Activated T-helper 9 cell treated with anti-CD3 and anti-CD28 coated beads, Interleukin-2, amount 50 U/mL, for 16 hours (primary cell): ENCODE measurements at places on chromosomes 6 and 20.

GRCh38 chr6:45635284-45635867, 257.6 kb upstream of the SUPT3H start:
- no peak for DNase-seq

DNA sequence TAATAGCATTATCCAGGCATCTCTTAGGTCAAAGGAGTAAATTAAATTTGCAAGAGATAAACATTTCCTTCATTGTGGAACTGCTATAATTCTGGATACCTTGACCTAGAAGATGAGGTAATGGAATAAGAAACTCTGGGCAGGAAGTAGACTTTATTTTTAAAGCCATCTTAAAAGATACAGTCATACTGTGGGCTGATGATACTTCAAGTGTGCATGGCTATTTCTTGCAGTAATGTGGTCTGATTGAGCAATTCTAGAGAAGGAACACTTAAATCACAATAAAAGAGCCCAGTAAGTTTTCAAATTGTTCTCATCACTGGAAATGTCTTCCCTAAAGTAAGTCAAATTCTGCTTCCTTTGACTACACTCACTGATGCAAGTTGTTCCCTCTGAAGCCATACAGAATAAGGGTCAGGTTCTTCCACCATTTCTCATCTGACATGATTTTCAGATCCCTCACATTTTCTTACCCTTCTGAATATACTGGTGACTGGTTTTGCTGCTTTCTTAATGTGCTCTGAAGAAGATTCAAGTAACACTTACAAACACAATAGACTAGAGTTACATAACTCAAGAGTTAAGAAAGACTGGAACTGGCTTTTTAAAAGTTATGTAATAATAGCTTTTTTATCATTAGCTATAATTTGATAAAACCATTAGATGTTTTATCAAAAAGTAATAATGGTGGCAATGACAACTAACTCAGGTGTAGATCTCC, 62.6 kb upstream of the TMEM244 start:
- DNase-seq, result no peak

DNA sequence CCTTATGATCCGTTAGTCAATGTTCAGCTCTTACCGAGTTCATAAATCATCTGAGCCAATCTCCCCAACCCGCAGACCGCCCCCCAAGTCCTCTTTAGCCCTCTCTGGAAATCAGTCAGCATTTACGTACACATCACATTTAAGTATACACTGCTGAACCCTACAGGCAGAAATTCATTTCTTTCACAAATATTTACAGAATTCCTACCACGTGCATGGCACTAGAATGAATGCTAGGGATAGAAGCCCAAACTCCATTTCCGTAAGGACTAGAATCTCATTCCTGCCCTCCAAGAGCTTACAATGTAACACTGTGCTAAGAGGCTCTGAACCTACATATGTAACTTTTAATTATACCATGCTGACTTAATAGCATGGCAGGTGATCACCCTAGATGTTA, 1.8 kb downstream of the OSER1 start:
- DNase-seq, result no peak

GRCh38 chr20:56956534-56956933, 309.9 kb downstream of the BMP7 start:
- DNase-seq, result no peak

GRCh38 chr20:18748987-18749386, 64.6 kb upstream of the SCP2D1 start:
- no peak for DNase-seq

GRCh38 chr20:44135012-44135412, 52.0 kb downstream of the JPH2 start:
- DNase-seq, result no peak

DNA sequence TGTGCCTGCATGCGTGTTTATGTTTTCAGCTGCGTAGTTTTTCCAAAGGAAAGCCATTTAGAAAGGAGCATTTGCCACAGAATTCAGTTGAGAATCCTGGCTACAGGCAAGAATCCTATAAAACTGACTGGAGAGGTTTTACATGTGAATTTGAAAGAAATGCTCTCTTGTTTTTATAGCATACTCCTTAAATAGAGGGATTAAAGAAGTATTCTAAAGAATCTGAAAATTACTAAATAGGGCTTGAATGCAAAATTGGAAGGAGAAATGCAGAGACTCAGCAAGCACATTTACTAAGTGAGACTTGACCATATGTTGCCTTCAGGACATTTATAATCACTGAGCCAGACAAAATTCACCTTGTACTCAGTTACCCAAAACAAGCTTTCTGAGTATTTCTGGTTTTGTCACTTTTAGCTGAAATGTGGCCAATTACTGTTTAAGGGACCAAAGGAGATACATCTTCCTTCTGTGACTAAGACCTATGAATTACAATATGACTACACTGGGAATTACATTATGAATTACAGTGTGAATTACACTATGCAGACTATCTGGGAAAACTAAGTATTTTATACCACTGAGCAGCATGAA, 107.4 kb upstream of the ASCC3 start:
- no peak for DNase-seq

DNA sequence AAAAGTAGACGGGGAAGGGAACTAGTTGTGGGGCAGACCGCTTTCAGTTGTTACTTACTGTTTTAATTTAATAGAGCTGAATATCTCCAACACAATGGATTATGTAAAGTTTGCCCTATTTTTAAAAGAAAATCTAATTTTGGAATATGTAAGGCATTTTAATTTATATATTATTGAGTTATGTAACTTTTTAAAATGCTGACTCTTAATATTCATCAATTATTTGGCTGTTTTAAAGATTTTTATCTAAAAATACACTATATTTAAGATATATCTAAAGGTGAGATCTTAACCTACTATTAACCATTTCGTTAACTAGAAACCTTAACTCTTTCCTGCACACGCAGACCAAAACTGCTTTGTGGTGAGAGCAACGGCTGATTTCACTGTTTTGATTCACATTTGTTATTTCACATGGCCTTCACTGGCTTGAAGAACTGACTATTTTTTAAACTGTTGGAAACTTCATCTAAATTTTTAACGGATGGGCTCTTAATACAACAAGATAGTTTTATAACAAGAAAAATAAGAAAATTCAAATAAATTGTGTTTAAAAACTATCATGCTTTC, 87.9 kb downstream of the HUS1B start:
- no peak for DNase-seq

- DNase-seq, result peak; percentile 68
Observed at GRCh38 chr20:43749734-43750294, 23.0 kb upstream of the GTSF1L start.

DNA sequence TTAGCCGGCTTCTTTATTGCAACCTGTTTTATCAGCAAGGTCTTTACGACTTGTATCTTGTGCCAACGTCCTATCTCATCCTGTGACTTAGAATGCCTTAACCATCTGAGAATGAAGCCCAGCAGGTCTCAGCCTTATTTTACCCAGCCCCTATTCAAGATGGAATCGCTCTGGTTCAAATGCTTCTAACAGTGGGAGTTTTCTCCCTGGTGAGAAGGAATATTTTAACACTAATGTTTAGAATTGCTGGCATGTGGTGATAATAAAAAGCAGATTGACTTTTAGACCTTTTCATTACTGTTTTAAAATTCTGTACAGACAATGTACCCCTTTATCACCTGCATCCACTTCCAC, 9.9 kb upstream of the KCNK15 start:
- DNase-seq, result no peak

- no peak for DNase-seq
Observed at GRCh38 chr6:114090626-114091025, 119.7 kb upstream of the HDAC2 start.

DNA sequence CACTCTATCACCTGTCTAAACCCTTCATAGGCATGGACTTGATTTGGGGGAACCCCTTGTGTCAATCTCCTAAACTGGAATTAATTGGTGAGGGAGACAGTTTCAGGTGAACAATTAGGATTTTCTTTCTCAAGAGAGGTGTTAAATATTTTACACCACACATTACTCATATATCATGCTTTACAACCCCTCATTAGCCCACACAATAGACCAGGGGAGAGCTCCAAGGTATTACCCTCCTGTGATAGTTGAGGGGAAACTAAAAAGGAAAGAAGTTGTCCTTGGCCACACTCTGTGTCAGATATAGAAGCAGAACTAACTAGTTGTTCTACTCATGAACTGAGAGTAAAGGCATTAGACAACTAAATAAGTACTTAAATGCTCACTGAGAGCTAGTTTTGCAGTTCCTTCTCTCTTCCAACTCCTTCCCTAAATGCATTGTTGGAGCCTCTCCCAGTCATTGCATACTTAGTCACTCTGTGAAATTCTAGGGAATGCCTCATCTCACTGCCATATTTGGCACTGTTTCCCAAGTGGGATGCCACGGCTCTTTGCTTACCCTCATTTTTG, 183.7 kb upstream of the CEP162 start:
- DNase-seq, result no peak

- DNase-seq, result no peak
Observed at GRCh38 chr6:40315060-40315459, 272.1 kb downstream of the LRFN2 start.

GRCh38 chr6:63573076-63573898, 1.0 kb downstream of the LOC128125822 start:
- DNase-seq, result peak; percentile 46

DNA sequence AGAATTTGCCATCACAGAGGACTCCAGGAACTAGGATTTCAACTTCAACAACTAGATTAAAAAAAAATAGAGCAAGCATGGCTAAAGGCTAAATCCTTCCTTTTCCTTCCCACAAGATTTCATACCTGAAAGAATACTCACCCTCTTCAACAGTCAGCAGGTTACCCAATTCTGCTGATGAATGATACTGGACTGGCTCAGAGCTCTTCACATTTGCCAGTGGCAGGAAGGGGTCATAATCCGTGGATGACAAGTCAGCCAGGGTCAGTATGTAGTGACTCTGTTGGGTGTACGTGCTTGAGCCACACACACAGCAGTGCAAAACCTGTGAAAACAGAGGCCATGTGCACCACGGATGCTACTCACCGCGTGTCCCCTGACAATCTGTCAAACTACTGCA, 152.9 kb downstream of the INSM1 start:
- DNase-seq, result no peak

DNA sequence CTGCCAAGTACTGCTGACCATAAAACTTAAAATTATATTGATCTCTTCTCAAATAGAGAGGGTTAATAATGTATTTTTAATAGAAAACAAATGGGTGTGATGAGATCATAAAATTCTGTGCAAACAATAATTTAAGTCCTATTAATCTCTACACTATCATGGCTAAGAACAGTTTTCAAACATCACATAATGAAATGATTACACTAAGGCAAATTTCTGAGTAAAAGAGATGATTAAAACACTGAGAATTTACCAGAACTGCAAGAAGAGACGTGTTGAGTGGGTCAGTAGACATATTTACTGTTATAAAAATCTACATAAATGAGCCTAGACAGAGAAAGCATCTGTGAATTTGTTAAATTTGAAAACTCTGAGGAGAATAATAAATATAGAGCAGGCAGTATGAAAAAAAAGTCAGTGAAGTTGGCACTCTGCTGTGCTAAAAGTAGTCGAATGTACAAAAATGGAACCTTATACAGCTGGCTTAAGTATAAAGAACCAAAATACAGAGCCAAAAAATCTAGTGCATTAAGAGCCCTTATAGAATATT, 302.6 kb upstream of the MANEA start:
- DNase-seq, result no peak

- DNase-seq, result no peak
Observed at GRCh38 chr20:35560541-35560940, 18.7 kb downstream of the ERGIC3 start.

GRCh38 chr6:23277521-23278179, 708.3 kb downstream of the HDGFL1 start:
- DNase-seq, result no peak

GRCh38 chr6:63774961-63775360, 139.4 kb downstream of the PHF3 start:
- DNase-seq, result no peak

DNA sequence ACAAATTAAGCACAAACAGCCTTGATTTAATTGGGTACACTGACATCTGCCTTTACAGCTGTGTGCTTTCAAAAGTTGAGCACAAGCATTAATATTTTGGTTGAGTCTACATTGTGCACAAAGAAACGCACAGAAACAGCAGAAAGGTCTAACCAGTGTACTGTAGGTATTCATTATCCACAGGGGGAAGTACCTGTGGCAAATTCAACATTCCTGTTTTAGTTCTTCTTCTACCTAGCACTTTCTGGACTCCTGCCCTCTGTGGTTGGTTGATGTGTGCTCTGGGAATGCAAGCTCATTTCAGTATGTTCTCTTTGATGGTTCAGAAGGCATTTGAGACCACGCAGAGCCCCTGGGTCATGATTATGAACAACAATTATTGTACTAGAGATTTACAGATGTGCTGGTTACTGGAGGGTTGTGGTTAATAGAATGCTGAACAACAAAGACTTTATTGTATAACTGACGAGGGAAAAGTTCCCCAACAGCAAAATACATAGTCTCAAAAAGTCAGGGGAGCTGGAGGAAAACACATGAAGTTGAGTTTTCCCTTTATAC, 26.6 kb upstream of the DAAM2 start:
- DNase-seq, result no peak

GRCh38 chr6:159981403-159982245, 12.7 kb downstream of the IGF2R start:
- DNase-seq, result no peak

- no peak for DNase-seq
Observed at GRCh38 chr6:125910527-125910926, 46.0 kb upstream of the HINT3 start.

- DNase-seq, result no peak
Observed at GRCh38 chr6:140130074-140130473, 755.6 kb upstream of the CITED2 start.

- DNase-seq, result peak; percentile 66
Observed at GRCh38 chr6:37517411-37517812, 17.7 kb upstream of the CCDC167 start.

DNA sequence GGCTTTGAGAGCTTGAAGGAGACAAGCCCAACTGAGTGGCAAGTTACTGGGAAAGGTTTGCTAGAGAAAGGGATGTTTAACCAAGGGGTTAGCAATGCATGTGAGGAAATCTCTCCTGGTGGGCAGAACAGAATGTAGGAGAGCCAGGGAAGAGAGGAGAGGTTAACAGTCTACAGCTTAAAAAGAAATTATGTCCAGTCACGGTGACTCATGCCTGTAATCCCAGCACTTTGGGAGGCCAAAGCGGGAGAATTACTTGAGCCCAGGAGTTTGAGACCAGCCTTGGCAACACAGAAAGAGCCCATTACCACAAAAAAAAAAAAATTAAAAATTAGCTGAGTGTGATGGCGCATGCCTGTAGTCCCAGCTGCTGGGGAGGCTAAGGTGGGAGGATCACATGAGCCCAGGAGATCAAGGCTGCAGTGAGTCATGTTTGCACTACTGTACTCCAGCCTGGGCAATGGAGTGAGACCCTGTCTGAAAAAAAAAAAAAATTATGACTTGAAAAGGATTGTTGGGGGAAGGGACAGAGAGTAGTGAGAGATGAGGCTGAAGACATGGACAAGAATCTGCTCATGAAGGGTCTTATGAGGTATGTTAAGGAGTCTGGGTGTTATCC, 264.9 kb downstream of the TBC1D7 start:
- DNase-seq, result no peak
